Dermis blood vessel endothelial cell (primary cell): ENCODE measurements at places on chromosomes 3 and 15. TPM values are rescaled to one million over a fixed set of nuclear protein-coding genes. Genes with fewer than 3 reads are reported as not detected.

Gene MCF2L2
- total RNA-seq = 0.34 and 0.84 TPM in 2 replicates

Gene ALDH1A2
- 29.4 and 70.9 TPM in 2 replicates for total RNA-seq

Gene MAGEF1
- total RNA-seq = 12.4 and 12.9 TPM in 2 replicates

Gene SLC6A20
- not detected in 2 replicates for total RNA-seq

Gene ANKRD34C
- total RNA-seq = not detected in 2 replicates

Gene SLC2A2
- total RNA-seq = not detected in 2 replicates

Gene ABHD14A
- total RNA-seq = 5.4 and 6.9 TPM in 2 replicates

Gene B3GNT5
- 31.0 and 40.3 TPM in 2 replicates for total RNA-seq

Gene UBE2Q2
- total RNA-seq = 68.8 and 69.1 TPM in 2 replicates

Gene HSPBAP1
- total RNA-seq = 6.3 and 13.4 TPM in 2 replicates

Gene HIGD2B
- not detected in 2 replicates for total RNA-seq

Gene CORO2B
- total RNA-seq = 1.0 and 1.4 TPM in 2 replicates

Gene PFKFB4
- total RNA-seq = 2.0 and 2.2 TPM in 2 replicates

Gene UBE2E1
- total RNA-seq = 137 and 152 TPM in 2 replicates

Gene C3orf52
- 6.7 and 7.7 TPM in 2 replicates for total RNA-seq

Gene AQP9
- total RNA-seq = under 0.01 TPM in 1 of 2 replicates, not detected in the other

Gene ITIH1
- not detected in 2 replicates for total RNA-seq

Gene FANCD2OS
- not detected in 2 replicates for total RNA-seq

Gene GOLGA8G
- total RNA-seq = not detected in 2 replicates

Gene ITIH3
- total RNA-seq = 0.19 and 0.34 TPM in 2 replicates

Gene ERICH6
- total RNA-seq = not detected in 2 replicates

Gene TMEM43
- total RNA-seq = 113 and 121 TPM in 2 replicates

Gene EPHA3
- total RNA-seq = 0.14 TPM in 1 of 2 replicates, not detected in the other

Gene EHD4
- total RNA-seq = 84.4 and 128 TPM in 2 replicates

Gene IL17RB
- total RNA-seq = 0.19 TPM in 1 of 2 replicates, not detected in the other

Gene LRTM1
- not detected in 2 replicates for total RNA-seq

Gene CATSPER2
- 0.17 and 0.33 TPM in 2 replicates for total RNA-seq

Gene EDC3
- 21.4 and 31.4 TPM in 2 replicates for total RNA-seq

Gene TOPBP1
- 35.7 and 51.7 TPM in 2 replicates for total RNA-seq

Gene LINGO1
- total RNA-seq = 0.51 TPM in 1 of 2 replicates, not detected in the other
